ENCODE measurements at places on chromosomes 1 and 21. TPM values are rescaled to one million over a fixed set of nuclear protein-coding genes. Genes with fewer than 3 reads are reported as not detected.

Gene ADCY10
- polyA plus RNA-seq = 0.02 TPM

DNA sequence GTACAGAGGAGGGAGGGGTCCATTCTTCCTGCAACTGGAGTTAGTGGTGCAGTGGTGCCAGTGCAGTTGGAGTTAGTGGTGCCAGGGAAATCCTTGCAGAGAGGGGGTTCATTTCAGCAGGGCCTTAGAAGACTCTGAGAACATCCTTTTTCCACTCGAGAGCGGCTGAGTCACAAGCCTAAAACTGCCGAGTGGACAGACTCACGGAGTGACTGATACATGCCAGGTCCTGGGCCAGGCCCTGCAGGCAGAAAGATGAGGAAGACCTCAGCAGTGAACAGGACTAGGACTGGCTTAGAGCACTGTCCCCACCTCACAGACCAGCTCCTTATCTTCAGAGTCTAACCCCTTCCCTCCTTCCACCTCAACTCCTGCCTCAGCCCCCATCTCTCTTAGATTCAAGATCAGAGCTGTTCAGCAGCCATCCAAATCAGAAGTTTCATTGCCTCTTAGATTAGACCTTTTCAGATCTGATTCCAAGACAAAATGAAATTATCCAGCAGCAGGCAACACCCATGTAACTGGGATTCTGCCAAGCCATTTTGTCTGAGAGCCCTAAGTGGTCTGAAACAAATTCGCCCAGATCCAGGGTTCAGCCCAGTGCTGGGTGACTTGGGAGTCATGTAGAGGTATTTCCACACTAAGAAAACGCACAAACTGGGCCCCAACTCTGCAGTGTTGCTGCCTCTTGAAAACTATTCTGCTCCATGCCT is 12.7 kb upstream of the IKBKE start:
- no peak for DNase-seq
- no peak overlapping the region for H3K27ac ChIP-seq
- no peaks in the 10 kb centered on the region for H3K36me3 ChIP-seq
- no peaks in the 10 kb centered on the region for H3K27me3 ChIP-seq
- no peaks in the 10 kb centered on the region for H3K4me1 ChIP-seq

DNA sequence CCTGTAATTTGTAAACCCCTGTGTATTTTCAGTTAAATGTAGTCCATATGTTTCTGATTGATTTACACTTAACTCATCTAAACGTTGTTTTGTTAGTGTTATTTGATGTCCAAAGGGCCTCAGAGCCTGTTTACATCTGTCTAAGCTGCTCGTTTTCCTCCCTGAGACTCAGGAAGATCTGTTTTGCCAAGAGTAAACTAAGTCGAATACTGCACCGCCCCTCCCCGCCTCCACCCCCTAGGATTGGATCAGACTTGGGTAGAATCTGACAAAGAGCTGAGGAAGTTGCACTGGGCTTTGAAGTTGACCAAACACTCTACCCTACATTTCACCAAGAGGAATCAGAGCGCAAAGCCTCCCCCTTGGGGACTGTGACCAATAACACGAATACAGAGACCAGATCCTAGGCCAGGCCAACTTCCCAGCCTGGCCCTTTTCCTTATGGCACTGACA is 206.9 kb upstream of the LMO4 start:
- no peak overlapping the region for H3K27ac ChIP-seq
- H3K4me3 ChIP-seq = no peak overlapping the region
- peaks cover 5% of the 10 kb centered on the region for H3K4me1 ChIP-seq
- H3K27me3 ChIP-seq = no peaks in the 10 kb centered on the region
- H3K36me3 ChIP-seq = no peaks in the 10 kb centered on the region

- no peak overlapping the region for H3K27ac ChIP-seq
- H3K36me3 ChIP-seq = no peaks in the 10 kb centered on the region
- H3K27me3 ChIP-seq = no peaks in the 10 kb centered on the region
- H3K4me3 ChIP-seq = no peak overlapping the region
- DNase-seq = no peak
These were observed 989.8 kb downstream of the ADGRL2 start for GRCh38 chr1:82790556-82790955.

GRCh38 chr1:53574621-53575020 is 115.4 kb downstream of the DMRTB1 start:
- DNase-seq = no peak
- H3K4me1 ChIP-seq = no peaks in the 10 kb centered on the region
- no peak overlapping the region for H3K4me3 ChIP-seq
- no peaks in the 10 kb centered on the region for H3K36me3 ChIP-seq
- no peak overlapping the region for H3K27ac ChIP-seq

DNA sequence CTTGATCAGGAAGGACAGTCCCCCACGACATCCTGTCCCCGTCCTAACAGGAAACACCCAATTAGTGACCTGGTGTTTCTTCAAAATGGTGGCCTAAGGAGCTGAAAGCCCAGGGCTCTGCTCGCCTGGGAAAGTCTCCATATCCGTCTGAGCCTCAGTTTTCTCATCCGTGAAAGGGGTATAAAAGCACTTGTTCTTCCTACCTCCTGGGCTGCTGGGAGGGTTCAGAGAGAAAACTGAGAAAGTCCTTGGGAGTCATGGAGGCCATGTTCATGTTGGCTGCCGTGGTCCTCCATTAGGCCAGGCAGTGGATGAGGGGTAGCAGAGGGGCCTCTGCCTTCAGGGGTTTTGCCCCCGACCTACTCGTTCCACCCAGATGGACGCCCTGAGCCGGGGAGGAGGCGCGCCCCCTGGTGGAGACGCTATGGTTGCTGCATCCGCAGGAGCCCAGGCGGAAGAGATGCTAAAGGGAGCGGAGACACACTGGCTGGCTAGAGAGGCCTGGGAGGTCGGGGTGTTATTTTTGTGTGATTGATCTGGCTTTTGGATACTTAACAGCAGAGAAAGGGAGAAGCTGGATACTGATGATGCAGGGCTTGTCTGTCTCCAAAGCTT is 113.5 kb downstream of the PRDM2 start:
- no peak overlapping the region for H3K27ac ChIP-seq
- H3K4me1 ChIP-seq = no peaks in the 10 kb centered on the region
- H3K36me3 ChIP-seq = no peaks in the 10 kb centered on the region
- no peaks in the 10 kb centered on the region for H3K27me3 ChIP-seq

DNA sequence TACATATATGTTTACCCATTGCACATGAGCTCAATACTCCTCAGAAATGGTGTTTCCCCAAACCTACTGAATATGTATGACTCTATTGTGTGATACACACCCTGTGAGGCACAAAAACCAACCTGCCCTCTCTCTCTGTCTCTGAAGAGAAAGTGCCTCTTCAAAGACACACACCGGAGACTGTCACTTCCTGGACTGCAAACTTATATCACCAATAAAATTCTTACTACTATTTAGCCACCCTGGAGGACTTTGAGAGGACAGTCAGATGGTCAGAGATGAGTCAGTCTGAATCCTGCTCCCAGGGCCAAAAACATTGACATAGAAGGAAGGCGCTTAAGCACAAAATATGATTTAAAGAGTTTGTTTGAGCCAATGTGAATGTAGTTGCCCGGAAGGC is 110.4 kb downstream of the PPIAL4G start:
- H3K27me3 ChIP-seq = no peaks in the 10 kb centered on the region
- no peaks in the 10 kb centered on the region for H3K36me3 ChIP-seq
- no peaks in the 10 kb centered on the region for H3K4me1 ChIP-seq
- no peak for DNase-seq

- H3K27ac ChIP-seq = no peak overlapping the region
- no peaks in the 10 kb centered on the region for H3K4me1 ChIP-seq
- no peaks in the 10 kb centered on the region for H3K27me3 ChIP-seq
These were observed 15.0 kb downstream of the NFIA start for GRCh38 chr1:61097317-61097716.

DNA sequence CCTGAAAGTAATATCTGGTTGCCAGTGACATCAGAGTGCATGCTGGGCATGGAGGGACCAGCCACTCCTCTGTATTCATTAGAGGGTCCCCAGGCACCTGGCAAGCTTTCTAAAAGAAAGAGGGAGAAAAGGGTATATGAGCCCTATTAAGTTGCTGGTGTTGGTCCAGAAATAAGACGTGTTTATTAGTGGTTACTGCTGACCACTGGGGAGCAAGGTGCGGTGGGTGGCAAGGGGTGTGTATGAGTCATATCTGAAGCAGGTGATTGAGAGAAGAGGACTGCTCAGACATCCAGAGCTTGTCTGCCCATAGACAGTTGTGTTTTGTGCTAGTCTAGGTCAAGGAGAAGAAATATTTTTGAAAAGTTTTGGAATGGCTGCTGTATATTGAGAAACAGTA is 298.1 kb downstream of the TM2D1 start:
- no peaks in the 10 kb centered on the region for H3K27me3 ChIP-seq
- H3K36me3 ChIP-seq = no peaks in the 10 kb centered on the region
- H3K27ac ChIP-seq = no peak overlapping the region
- no peak for DNase-seq
- H3K4me1 ChIP-seq = peaks cover 2% of the 10 kb centered on the region

DNA sequence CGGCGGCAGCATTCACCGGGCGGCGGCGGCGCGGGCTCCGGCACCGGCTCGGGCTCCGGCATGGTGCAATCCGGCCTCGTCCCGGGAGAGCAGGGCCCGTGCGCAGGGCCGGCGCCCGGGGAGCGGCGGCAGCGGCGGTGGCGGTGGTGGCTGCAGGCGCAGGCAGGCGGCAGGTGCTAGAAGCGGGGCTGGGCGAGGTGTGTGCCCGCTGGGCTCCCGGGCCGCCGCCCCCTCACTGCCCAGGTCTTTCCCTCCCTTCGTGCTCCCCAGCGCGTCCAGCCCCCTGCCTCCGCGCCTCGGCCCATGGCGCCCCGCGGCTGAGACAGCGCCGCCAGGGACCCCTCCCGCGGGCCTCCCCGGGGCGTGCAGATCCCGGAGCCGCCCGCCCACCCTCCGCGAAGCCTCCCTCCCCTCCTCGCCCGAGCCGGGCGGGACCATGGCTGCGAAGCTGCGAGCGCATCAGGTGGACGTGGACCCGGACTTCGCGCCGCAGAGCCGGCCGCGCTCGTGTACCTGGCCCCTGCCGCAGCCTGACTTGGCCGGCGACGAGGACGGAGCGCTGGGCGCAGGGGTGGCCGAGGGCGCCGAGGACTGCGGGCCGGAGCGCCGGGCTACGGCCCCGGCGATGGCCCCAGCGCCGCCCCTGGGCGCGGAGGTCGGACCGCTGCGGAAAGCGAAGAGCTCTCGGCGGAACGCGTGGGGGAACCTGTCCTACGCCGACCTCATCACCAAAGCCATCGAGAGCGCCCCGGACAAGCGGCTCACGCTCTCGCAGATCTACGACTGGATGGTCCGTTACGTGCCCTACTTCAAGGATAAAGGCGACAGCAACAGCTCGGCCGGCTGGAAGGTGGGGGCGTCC is 492 bp downstream of the FOXO6 start:
- no peaks in the 10 kb centered on the region for H3K36me3 ChIP-seq
- H3K4me3 ChIP-seq = peak overlapping the region; percentile 40
- H3K27ac ChIP-seq = no peak overlapping the region
- peaks cover 21% of the 10 kb centered on the region for H3K27me3 ChIP-seq
- DNase-seq = no peak

- H3K4me3 ChIP-seq = no peak overlapping the region
- no peak for DNase-seq
- no peaks in the 10 kb centered on the region for H3K4me1 ChIP-seq
- no peak overlapping the region for H3K27ac ChIP-seq
- H3K36me3 ChIP-seq = no peaks in the 10 kb centered on the region
These were observed 14.8 kb upstream of the SOD1 start for GRCh38 chr21:31644643-31645042.
